Activated T-helper 1 cell treated with anti-CD3 and anti-CD28 coated beads, Interleukin-2, amount 50 U/mL, for 16 hours (primary cell): ENCODE measurements at places on chromosomes 2 and 18.

DNA sequence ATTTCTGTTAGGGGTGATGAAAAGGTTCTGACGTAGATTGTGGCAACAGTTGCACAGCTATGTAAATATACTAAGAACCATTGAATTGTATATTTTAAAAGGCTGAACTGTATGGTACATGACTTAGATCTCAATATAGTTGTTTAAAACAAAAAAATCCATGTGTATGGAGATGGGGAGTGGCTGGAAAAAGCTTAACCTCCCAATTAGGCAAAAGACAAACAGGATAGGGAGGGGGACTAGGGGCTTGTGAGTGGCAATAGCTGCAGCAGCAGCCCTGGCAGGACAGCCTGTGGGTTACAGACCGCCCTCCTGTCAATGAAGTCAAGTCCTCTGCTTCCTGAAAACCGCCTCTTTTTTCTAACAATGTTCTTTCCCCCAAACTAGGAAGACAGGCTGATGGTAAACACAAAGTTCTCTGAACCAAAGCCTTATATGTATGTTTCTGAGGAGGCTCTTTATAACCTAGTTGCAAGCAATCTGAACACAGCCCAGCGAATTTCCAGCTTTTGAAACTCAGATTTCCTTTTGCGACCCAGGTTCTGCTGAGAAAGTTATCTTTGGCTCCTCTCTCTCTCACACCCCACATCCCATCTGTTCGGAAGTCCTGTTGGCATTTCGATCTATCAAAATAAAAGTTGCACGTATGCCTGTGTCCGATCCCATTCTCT is 10.3 kb downstream of the ATP8B1 start:
- no peak for DNase-seq

GRCh38 chr2:111653103-111653624 is 230.8 kb downstream of the ANAPC1 start:
- DNase-seq, result no peak

- DNase-seq, result no peak
Measured at GRCh38 chr2:74768401-74768914, 65.5 kb upstream of the HK2 start.

DNA sequence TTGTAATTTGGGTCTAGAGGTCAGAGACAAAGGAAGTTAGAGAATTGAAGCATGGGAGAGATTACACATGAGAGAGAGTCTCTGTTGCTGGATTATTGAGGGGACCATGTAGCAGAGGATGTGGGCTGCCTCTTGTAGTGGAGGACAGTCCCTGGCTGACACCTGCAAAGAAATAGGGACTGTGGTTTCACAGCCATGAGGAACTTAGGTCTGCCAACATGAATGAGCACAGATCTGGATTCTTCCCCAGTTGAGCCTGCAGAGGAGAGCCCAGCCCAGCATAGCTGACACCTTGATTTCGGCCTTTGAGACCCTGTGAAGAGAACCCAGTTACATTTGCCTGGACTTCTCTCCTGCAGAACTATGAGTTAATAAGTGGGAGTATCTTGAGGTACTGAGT is 179.5 kb upstream of the TWIST2 start:
- DNase-seq, result no peak

DNA sequence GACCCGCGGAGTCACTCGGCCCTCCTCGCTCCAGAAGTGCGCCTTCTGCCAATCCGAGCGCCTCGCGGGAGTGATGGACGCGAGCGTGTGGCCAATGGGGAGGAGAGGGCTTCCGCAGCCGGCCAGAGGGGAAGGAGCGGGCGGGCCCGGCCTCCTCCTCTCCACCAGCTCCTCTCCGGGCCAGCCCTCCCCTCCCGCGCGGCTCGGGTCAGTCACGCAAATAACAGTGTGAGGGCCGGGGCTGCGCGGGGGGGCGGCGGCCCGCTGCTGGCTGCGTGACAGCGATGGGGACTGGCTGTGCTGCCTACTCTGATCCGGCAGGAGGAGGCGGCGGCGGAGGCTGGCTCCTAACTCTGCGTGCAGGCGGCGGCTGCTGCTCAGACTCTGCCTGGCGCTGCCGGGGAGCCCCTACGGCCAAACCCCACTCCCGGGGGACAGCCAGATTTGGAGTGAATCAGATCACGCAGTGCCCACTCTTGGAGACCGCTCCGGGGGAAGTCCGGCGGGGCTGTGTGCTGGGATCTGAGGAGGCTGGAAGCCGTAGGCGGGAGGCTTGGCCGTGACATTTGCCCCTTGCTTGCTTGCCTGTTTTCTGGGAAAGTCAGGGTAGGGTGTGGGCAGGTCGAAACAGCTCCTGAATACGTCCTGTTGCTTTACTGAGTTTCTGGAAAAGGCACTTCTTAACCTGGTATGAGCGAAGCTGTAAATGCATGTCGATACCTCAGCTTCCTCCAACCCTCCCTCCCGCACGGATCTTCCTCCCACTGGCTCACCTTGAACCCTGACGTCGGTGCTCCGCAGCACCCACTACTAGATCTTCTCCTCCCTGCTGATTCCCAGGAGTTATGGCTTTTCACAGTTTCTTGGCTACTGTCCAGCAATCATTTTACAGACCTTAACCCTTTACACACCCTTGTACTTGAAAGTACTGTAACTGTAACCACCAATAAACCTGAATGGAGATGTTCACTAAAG is 97.9 kb upstream of the SERTAD2 start:
- DNase-seq, result no peak

- no peak for DNase-seq
Measured at GRCh38 chr18:46939998-46940571, 22.7 kb downstream of the KATNAL2 start.

- DNase-seq, result no peak
Measured at GRCh38 chr2:229888031-229888430, 33.8 kb downstream of the TRIP12 start.

DNA sequence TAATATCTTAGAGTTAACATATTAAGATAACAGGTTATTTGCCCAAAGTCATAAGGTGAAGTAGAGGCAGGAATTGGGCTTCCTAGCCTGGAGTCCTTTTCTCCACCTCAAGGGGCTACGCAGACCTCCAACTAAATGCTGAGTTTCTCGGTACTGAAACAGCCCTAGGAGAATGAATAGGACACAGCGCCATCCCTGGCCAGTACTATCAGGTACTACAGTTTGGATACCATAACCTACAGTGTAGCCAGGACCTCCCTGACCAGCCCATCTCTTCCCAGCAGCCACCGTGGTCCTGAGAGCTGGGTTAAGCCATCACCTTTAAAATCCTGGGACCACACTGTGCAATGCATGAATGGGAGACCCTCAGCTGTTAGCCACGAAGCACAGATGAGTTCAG is 15.7 kb downstream of the CASP8 start:
- DNase-seq, result no peak

- DNase-seq, result no peak
Measured at GRCh38 chr2:100940240-100940639, 61.8 kb upstream of the RPL31 start.

DNA sequence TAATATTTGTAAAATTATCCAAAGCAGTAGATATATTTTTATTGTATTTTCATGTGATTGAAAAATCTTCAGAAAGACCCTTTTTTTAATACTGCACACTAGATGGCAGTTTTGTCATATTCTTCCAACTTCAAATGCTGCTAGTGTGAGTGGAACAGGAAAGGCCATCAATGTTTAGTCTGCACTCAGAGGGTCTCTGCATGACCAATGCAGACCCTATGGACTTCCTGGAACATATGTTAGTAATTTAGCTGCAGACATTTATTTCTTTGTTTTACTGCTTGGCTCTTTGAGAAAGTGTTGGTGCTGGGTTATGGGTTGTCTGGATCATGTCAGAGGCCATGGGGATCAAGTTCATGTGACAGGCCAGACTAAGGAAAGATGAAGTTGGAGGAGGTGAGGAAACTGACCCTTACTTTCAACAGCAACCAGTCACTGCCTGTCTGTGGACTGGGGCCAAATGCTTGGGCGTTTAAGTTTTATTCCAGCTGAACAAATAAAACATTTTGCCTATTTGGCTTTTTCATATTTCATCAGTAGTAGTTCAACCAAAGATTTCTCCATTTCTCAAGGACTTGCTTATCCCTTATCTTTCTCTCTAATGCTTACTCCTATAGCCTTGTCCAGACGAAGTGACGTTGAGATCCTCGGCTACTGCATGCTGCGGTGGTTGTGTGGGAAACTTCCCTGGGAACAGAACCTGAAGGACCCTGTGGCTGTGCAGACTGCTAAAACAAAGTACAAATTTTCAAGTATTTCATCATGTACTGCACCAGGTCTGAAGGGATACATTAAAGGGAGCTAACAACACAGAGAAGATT is 84.8 kb downstream of the VRK2 start:
- DNase-seq, result no peak

DNA sequence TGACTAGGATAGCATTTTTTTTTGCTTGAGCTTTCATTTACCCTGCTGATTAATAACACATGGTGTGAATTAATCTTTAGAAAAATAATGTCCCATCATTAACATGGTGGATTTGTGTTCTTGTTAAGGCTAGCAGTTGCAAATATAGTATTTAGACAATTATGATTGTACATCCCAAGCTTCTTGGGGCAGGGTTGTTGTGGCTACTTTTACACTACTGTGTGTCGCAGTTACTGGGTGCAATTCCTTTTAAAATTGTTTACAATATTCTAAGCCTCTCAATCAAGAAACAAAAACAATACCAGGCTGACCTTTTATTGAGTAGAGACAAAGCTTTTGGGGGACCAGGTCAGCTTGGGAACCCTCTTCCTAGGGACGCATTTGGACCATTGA is 2.5 kb downstream of the FMNL2 start:
- no peak for DNase-seq

DNA sequence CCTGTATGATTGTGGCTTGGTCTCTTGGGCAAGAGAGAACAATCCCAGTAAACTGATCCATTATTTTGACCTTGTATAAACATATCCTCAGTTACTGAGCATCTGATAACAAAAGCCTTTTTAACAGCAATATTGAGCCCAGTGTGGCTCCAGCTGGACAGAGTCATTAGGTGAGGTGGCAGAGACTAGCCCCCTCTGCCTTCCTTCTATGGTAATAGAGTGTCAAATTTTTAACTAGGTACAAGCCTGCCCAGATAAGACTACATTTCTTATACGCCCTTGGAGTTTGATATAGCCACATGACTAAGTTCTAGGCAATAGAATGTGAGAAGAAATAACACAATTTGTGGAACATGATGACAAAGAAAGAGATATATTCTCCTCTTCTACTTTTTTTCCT is 56.2 kb downstream of the HNMT start:
- no peak for DNase-seq

DNA sequence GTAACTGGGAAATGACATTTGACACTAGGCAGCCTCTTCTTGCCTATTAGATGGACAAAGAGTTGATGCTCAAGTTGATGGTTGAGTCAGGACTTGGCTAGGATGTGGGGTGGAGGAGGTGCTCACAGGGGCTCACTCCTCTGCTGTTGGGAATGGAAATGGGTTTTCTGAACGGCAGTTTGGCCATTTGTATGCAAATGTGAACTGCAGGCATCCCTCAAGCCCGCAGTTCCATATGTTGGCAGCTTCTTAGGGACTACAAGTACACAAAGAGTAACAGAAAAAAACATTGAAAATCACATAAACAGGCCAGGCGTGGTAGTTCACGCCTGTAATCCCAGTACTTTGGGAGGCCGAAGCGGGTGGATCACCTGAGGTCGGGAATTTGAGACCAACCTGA is 80.8 kb downstream of the INPP5D start:
- DNase-seq, result no peak

DNA sequence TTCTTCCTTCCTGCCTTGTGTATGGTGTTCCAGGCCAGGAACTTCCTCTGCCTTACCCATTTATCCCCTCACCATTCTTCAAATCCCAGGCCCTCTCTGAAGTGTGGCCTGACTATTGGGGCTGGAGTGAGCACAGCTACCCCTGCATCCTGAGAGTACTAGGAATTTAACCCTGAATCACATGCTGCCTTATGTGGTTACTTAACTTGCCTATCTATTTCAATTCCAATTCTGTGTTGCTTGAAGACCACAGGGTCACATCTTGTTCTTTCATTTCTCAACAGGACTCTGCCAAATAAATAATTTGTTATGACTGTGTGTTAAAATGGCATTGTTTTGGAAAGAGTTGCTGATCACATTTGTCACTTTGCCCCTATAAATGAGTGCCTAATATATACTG is 108.6 kb downstream of the CERS6 start:
- no peak for DNase-seq

GRCh38 chr2:50395605-50396297 is 636.2 kb downstream of the NRXN1 start:
- DNase-seq, result no peak

- DNase-seq, result no peak
Measured at GRCh38 chr2:31384351-31384750, 30.2 kb downstream of the XDH start.

- no peak for DNase-seq
Measured at GRCh38 chr2:101516823-101517690, 42.1 kb upstream of the RFX8 start.

GRCh38 chr2:225036431-225036830 is 5.8 kb downstream of the DOCK10 start:
- DNase-seq, result no peak

DNA sequence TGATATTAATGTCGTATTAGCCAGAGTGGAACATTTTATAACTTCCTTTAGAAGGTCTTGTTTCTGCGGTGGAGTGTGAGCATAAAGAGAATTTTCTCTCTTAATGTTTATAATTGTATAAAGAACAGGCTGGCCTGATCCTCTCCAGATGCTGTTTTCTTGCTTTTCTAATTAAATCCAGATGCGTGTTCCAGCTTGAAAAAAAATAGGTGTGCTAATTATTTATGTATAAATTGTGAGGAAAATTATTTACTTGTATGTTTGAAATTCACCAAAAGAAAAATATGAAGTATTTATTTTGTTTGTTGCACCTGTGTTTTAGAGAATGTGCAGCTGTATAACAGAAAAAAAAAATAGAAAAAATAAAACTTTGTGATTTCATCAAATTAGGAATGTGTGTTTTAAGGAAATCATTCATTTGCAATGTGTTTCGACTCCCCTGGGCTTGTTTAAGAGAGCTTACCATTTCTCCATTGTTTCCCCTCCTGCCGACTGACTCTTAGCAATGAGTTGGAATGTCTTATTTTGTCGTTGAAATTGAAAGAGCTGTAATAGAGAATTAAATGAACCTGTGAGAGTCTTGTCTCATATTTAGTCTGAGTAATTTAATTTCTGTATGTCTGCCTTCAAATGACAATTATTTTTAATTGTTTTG is 220.1 kb upstream of the NXPH2 start:
- no peak for DNase-seq

GRCh38 chr2:142130111-142131009 is 456 bp downstream of the LRP1B start:
- DNase-seq, result no peak

DNA sequence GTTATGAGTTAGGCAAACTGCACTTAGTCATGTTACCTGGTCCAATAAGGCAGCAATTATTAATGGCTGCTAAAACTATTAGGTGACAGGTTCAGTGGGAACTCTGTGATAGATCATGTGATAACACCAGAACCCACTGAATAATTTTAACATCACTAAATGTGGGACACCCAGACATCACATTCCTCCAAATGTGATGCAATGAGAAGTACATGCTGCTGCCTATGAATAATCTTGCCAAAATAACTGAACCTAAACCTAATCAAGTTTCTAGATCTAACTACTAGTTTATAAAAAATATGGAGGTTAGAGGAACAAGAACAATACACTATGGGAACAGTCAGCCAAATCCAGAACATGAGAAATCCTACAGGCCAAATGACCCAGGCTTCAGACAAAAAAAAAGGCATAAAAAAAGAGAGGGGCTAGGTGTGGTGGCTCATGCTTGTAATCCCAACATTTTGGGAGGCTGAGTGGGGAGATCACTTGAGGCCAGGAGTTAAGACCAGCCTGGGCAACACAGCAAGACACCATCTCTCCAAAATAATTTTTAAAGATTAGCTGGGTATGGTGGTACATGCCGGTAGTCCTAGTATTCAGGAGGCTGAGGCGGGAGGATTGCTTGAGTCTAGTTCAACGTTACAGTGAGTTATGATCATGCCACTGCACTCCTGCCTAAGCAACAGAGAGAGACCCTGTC is 7.0 kb upstream of the ACTR2 start:
- DNase-seq, result no peak
